ENCODE measurements at places on chromosomes 3 and 15.
A peak's percentile ranks its signal among the peaks of the same experiment; 100 is the strongest.

GRCh38 chr3:149374793-149375500 is 2.5 kb downstream of the TM4SF1 start:
- DNase-seq: no peak

GRCh38 chr3:160403028-160403545 is 3.6 kb downstream of the SMC4 start:
- peak; percentile 8 for DNase-seq

- no peak for DNase-seq
Measured at GRCh38 chr15:74589826-74590225, 25.8 kb upstream of the CLK3 start.

- DNase-seq: no peak
Measured at GRCh38 chr3:16675805-16676204, 70.6 kb upstream of the DAZL start.

- DNase-seq: no peak
Measured at GRCh38 chr3:29763115-29763514, 482.2 kb downstream of the RBMS3 start.

- no peak for DNase-seq
Measured at GRCh38 chr3:109284071-109284470, 32.2 kb downstream of the DPPA2 start.

DNA sequence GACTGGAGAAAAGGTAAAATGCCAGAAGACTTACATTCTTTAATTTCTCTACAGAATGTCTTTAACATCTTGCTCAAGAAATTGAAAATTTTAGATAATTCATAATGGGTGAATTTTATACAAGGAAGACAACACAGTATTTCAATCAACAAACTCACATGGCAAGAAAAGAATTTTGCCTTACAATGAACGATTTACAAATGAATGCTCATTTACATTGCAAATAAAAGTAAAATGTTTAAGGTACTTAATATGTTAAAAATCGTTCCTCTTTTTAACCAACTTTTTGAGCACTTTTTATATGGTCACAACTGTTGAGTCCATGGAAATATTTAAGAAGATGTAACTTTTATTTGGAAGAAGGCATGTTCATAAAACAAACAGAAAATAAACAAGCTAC is 174.8 kb upstream of the UBE2E2 start:
- DNase-seq: no peak

- no peak for DNase-seq
Measured at GRCh38 chr3:48563382-48563918, at the start of gene UCN2. Gene UCN2, minus strand, starts transcription at chr3:48563781. Its CDS starts 657 bp downstream, at chr3:48563124.

- no peak for DNase-seq
Measured at GRCh38 chr3:14518432-14518802, 21.7 kb downstream of the GRIP2 start.

GRCh38 chr15:74252721-74253120 is 16.6 kb downstream of the CCDC33 start:
- no peak for DNase-seq

- DNase-seq: no peak
Measured at GRCh38 chr3:122916580-122916979, 111.0 kb downstream of the SEMA5B start.

- DNase-seq: no peak
Measured at GRCh38 chr3:16944356-16944755, 59.6 kb downstream of the PLCL2 start.

DNA sequence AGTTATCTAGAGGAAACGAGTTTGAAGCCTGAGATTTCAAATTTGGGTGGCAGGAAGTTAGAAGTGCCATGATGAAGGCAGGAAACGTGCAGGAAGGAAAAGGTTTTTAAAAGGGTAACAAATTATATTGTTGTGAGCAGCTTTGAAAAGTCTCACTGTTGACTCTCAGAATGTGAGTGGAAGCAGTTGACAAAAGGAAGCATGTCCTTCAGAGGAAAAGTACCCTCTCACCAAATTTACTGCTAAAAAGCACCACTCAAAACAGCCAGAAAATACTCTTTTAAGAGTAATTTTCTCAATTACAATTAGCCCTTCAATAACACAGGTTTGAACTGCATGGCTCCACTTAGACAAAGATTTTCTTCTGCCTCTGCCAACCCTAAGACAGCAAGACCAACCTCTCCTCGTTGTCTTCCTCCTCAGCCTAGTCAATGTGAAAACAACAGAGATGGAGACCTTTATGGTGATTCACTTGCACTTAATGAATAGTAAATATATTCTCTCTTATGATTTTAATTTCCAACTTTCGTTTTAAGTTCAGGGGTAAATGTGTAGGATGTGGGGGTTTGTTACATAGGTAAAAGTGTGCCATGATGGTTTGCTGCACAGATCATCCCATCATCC is 117.1 kb upstream of the LIPC start:
- no peak for DNase-seq

- DNase-seq: no peak
Measured at GRCh38 chr3:72520690-72521308, 327.4 kb downstream of the SHQ1 start.

DNA sequence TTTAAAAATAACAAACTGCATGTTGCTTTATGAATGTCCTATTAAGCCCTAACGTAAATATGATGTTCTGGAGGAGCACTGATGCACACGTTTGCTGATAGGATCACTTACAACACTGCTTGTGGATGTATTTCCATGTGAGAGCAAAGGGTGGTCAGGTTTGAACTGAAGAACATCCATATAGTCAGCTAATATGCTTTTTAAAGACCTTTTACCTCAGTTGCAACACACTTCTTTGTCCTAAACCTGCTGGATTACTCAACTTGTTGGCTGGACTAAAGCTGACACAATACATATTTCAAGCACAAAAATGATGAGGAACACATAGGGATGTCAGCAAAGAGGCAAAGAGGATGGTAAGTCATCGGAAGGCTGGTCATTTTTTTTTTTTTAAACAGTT is 186.6 kb downstream of the TIGIT start:
- no peak for DNase-seq
